IMR-90 (cell line): ENCODE measurements at places on chromosomes 2 and 18.

DNA sequence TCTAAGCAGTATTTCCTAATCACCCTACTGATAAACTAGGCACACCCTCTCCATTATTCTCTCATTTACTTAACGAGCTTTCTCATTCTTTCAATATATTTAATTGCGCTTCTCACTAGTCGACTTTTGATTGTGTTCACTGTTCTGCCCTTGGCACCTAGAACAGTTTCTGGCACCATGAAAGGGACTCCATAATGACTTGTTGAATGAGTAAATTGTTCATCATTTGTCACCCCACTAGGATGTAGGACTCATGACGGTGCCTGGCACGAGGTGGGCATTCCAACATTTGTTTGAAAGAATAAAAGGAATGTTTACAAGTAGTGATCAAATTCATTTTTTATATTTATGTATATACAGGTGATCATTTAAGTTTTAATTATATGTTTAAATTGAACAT, 123.7 kb downstream of the DIS3L2 start:
- no peak for DNase-seq

GRCh38 chr2:169072163-169072925, 3.0 kb downstream of the DHRS9 start:
- DNase-seq = no peak

DNA sequence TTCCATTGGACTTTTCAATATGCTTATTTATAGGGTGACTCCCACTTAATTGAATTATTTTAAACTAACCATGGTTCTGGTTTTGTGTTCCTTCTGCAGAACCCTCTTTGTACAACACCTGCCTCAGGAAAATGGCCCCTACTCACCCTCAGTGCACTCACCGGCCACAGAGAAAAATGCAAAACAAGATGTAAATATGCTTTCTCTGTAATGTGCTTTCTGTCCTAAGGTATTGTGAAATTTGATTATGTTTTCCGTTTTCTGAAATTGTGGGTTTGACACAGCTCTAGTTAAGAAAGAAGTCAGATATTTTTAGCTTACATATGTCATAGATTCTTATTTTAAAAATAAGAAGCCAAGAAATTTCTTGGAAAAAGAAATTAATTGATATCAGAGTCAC, 357.7 kb upstream of the SMIM21 start:
- no peak for DNase-seq

DNA sequence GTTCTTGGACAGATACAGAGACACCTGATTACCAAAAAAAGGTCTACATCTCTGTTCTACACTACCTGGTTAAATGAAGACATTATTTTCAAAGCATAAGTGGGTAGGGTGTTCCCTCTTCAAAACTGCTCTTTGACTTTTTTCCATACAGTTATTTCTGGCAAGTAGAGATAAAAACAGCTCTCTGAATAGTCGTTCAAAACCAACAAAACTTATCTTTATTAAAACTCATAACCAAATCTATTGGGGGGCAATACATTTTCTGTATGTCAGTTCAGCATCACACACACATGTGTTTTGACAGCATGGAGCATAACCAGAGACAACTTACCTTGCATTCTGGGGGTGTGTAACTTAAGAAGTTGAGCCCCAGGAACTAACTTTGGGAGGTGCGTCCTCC, 149.0 kb upstream of the EPC2 start:
- no peak for DNase-seq

- DNase-seq = peak; percentile 42
These were observed at the start of gene FAM124B for GRCh38 chr2:224401641-224402342. TSS of gene FAM124B (minus strand) at chr2:224402107. CDS start at chr2:224401768, 339 bp downstream.

GRCh38 chr2:23506531-23507266, 121.7 kb downstream of the KLHL29 start:
- no peak for DNase-seq
